ENCODE measurements at places on chromosomes 7 and 10. TPM values are rescaled to one million over a fixed set of nuclear protein-coding genes. Genes with fewer than 3 reads are reported as not detected.

- no peaks in the 10 kb centered on the region for H3K4me1 ChIP-seq
- H3K36me3 ChIP-seq: no peaks in the 10 kb centered on the region
- DNase-seq: no peak
- H3K4me3 ChIP-seq: no peak overlapping the region
- H3K27ac ChIP-seq: no peak overlapping the region
These were observed 148.7 kb downstream of the C7orf25 start for GRCh38 chr7:42763137-42763551.

- no peak overlapping the region for H3K4me3 ChIP-seq
- H3K4me1 ChIP-seq: peaks cover 26% of the 10 kb centered on the region
- no peaks in the 10 kb centered on the region for H3K27me3 ChIP-seq
- no peaks in the 10 kb centered on the region for H3K36me3 ChIP-seq
- DNase-seq: no peak
These were observed 151.3 kb downstream of the CAMK1D start for GRCh38 chr10:12500381-12501303.

DNA sequence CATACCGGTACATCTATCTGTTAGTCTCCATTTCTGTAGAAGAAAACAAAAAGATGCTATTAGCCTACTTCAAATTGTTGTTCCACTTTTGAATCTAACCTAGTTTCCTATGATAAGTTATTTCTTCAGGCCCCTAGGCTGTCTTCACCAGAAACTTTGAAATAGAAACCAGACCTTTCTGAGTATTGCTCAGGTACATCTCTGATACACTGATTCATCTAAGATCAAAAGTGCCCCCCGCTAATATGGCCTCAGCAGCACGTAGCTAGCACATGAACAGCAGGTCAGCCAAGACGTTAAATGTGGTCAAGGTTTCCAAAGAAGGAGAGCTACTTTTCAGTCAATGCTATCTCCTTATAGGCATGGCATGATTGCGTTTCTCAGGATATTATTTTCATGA lies 23.6 kb downstream of the CTAGE6 start:
- no peak overlapping the region for H3K27ac ChIP-seq
- no peak for DNase-seq
- H3K4me1 ChIP-seq: no peaks in the 10 kb centered on the region
- no peaks in the 10 kb centered on the region for H3K27me3 ChIP-seq

DNA sequence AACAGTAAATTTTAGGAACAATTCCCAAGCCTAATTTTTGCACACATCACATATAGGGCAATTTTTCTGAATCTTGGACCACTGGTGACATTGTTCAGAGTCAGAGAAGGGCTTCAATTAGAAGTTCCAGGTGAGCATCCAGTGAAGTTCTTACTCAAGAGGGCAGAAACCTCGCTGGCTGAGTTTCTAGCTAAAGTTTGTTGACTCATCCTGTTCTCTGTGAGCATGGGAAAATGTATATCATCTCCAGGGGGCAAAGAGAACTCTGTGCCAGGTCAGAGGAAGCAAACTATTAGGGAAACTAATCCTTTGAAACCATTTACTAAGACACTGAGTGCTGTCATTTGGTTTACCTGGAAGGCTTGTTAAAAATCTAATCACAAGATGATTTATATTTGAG lies 695.6 kb upstream of the IGFBP3 start:
- no peak overlapping the region for H3K4me3 ChIP-seq
- H3K36me3 ChIP-seq: no peaks in the 10 kb centered on the region
- H3K27ac ChIP-seq: no peak overlapping the region
- H3K27me3 ChIP-seq: no peaks in the 10 kb centered on the region
- no peaks in the 10 kb centered on the region for H3K4me1 ChIP-seq

DNA sequence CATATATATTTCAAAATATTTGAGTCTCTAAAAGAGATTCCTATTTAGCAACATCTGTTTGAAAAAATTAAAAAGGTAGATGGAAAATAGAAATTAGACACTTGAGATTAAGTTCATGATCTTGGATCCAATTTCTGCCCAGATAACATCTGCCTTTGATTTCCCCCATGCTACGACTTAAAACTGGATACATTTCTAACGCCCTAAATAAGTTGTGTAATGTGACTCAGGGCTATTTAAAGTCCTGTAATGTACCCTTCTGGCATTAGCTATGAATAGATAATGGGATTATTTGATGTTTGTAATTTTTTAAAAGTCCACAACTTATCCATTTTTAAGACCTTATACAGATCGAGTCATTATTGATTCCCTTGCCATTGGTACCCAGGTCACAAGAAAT lies 23.4 kb downstream of the CFAP43 start:
- H3K27ac ChIP-seq: no peak overlapping the region
- H3K36me3 ChIP-seq: no peaks in the 10 kb centered on the region
- no peaks in the 10 kb centered on the region for H3K27me3 ChIP-seq
- DNase-seq: no peak

GRCh38 chr7:130303551-130303950 lies 10.6 kb downstream of the CPA4 start:
- no peak for DNase-seq
- no peaks in the 10 kb centered on the region for H3K27me3 ChIP-seq
- H3K4me1 ChIP-seq: no peaks in the 10 kb centered on the region

DNA sequence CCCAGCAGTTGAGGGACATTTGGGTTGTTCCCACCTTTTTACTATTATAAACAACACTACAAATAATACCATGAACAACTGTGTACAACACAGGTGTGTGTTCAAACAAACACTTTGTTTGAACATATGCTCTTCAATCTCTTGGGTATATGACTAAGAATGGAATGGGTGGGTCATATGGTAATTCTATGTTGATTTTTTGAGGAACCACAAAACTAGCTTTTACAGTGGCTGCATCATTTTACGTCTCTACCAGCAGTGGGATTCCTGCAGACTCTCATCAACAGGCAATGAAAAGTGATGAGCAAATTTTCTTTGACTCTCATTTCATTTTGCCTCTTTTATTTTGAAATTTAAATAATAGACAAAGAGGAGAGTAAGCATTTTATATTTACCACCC lies 116.9 kb upstream of the KLF14 start:
- no peaks in the 10 kb centered on the region for H3K4me1 ChIP-seq
- no peak overlapping the region for H3K27ac ChIP-seq
- no peak overlapping the region for H3K4me3 ChIP-seq
- peaks cover 4% of the 10 kb centered on the region for H3K36me3 ChIP-seq
- no peaks in the 10 kb centered on the region for H3K27me3 ChIP-seq
- DNase-seq: no peak

DNA sequence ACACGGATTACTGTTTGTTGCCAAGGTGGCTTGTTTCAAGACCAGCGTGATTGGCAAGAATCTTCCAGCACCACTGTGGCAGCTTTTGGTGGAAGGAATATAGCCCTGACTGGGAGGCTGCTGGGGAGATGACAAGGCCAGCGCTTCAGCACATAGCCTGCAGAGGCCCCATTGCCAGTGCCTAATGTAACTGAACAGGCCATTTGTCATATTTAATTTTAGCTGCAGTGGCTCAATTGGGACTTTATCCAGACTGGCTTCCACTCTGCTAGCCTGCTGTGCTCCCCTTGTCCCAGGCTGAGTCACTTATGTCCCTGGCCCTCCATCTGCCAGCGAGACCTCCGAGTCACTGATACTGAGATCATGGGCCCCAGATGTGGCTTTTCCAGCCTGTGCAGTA lies 483.1 kb downstream of the GALNT17 start:
- no peak for DNase-seq
- H3K36me3 ChIP-seq: no peaks in the 10 kb centered on the region
- H3K27me3 ChIP-seq: no peaks in the 10 kb centered on the region
- no peak overlapping the region for H3K27ac ChIP-seq
- H3K4me3 ChIP-seq: no peak overlapping the region

DNA sequence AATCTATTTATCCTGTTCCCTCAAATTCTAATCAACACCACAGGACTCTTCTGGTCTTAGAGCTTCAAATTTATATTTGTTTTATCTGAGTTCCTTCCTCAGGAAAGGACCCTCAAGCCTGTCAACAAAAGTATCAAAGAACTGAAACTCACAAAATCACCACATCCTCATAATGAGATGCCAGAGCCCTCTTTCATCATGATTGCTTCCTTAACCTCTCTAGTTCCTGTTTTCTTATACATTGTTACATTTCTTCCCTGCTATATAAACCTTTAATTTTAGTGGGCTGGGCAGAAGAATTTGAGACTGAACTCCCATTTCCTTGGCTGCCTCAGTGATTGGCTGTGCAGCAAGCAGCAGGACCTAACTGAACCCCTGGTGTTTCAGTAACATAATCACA lies 189.7 kb downstream of the ZNF248 start:
- H3K27me3 ChIP-seq: no peaks in the 10 kb centered on the region
- no peak overlapping the region for H3K4me3 ChIP-seq
- H3K27ac ChIP-seq: no peak overlapping the region
- no peaks in the 10 kb centered on the region for H3K4me1 ChIP-seq
- no peaks in the 10 kb centered on the region for H3K36me3 ChIP-seq

- DNase-seq: no peak
- peaks cover 4% of the 10 kb centered on the region for H3K36me3 ChIP-seq
These were observed 22.7 kb downstream of the FAM237B start for GRCh38 chr7:90298145-90299038.

- no peaks in the 10 kb centered on the region for H3K27me3 ChIP-seq
- H3K4me3 ChIP-seq: no peak overlapping the region
- DNase-seq: no peak
- no peak overlapping the region for H3K27ac ChIP-seq
- no peaks in the 10 kb centered on the region for H3K36me3 ChIP-seq
These were observed 651.5 kb downstream of the TNS3 start for GRCh38 chr7:46930366-46930765.

ITIH5 gene
- total RNA-seq: 14.8 TPM

PRSS1 gene
- total RNA-seq: not detected
